ENCODE measurements at places on chromosomes 6 and 20.

GRCh38 chr20:46237227-46237626 is 71.1 kb downstream of the CDH22 start:
- no peak for DNase-seq

DNA sequence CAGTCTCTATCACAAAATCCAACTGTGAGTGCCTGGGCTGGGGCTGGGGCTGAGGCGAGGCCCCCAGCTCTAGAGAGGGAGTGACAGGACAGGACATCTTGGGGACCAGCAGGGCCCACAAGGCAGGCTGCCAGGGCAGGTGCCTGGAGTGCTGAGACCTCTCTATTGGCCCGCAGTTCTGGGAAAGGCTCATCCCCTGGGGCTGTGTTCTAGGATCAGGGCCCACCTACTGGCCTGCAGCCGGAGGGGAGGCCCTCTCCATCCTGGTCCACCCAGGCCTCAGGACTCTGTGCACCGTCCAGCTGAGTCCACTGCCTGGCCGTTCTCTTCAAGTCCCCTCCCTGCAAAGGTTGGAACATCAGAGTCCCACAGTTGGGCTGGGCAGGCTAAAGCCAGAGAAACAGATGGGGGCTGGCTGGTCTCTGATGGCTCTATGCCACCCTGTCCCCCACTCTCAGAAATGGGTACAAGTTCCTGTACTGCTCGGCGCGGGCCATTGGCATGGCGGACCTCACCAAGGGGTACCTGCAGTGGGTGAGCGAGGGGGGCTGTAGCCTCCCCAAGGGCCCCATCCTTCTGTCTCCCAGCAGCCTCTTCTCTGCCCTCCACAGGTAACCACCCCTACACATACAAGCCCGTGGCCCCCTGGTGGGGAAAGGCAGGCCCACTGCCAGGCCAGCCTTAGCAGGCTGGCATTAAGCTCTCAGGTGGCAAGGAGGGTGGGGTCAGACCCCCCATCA is 9.0 kb downstream of the EMILIN3 start:
- DNase-seq: no peak

GRCh38 chr6:150857945-150858308 is 7.6 kb upstream of the MTHFD1L start:
- DNase-seq: no peak

GRCh38 chr6:138500867-138501446 is 1.7 kb upstream of the NHSL1 start:
- DNase-seq: no peak

Data from NCI-H187 treated with DMSO at 0.1 percent for 48 hours (cell line).